ENCODE measurements at places on chromosomes 6 and 20.

- DNase-seq = no peak
Observed at GRCh38 chr6:8069151-8069550, 5.0 kb upstream of the BLOC1S5 start.

DNA sequence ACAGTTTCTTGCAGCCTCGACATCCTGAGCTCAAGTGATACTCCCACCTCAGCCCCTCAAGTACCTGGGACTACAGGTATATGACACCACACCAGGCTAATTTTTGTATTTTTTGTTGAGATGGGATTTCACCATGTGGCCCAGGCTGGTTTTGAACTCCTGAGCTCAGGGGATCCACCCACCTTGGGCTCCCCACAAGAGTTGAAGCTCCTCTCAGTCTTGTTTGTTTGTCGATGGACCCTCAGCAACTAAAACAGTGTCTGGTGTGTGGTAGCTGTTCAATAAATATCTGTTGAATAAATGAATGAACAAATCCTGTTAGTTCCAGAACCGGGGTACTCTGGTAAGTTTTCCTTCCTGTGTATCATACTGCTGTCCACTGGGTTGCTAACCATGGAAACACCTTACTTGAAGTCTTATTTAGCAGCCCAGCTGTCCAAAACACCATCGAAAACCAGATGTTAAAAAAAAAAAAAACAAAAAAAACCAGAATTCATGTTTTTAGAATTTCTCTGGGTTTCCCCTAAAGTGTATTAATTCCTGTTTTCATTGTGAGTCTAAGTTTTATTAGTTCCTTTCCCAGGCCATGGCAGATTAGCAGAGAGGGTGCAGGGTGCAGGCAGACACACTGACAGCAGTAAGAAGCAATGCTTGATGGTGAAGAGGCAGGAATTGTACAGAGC lies 7.8 kb upstream of the EZR start:
- no peak for DNase-seq

DNA sequence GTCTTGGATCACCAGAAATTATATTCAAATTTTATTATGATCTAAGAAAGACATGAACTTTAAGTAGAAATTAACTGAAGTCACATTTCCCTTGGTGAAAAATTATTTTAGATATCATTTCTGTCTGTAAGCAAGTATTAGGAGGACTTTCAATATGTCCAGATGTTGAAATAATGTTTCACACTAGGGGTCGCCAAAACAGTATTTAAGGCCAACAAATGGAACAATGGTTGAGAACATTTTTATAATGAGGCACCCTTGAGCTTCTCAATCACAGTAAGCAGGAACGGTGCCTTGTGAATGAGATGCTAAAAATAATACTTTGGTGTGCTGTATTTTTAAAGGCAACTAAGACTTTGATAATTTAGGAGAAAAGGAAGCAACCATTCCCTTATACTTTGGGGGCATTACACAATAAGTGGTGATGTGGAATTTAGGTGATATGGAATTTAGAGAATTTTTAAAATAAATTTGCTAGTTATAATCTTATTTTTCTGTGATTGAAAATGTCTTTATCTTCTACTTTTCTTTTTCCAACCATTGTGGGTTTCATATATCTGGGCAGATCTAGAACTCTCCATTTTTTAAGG lies 9.6 kb upstream of the SF3B5 start:
- DNase-seq = no peak

DNA sequence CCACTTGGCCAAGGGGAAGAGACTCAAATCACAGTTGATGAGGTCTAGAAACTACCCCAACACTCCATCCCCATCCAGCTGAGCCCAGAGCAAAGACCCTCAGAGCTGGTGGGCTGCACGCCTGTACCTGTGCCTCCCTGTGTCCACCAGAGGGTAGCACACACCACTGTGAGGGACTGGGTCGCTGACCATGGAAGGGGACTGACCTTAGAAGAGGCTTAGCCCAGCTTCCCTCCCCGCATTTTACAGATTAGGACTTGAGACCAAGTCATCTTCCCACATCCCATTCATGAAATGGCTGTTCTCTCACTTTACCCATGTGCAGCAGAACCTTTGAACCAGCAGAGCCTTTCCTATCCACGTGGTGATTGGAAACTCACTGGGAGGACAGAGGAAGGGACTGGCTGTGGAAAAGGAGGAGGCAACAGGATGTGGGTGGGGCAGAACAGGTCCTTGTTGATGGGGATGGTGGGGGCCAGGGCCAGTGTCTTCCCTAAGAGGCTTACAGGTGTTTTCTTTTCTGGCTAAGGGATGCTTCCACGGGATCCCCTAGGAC lies 44.3 kb downstream of the CPXM1 start:
- no peak for DNase-seq

GRCh38 chr6:118017301-118017848 lies 110.3 kb downstream of the SLC35F1 start:
- no peak for DNase-seq

DNA sequence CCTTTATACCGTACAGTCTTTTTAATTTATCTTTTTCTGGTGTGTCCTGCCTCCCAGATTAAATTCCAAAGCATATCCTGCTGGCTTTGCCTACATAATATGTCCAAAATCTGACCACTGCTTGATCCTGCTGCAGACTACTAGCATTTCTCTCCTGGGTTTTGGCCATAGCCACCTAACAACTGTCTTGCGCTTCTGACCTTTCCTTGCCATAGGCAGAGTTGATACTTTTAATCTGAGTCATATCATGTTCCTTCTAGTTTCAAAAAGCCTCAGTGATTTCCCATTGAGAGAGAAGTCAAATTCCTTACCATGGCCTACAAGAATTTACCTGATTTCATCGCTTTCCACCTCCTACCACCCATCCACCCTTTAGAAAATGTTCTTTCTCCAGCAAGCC lies 104.8 kb downstream of the BCKDHB start:
- DNase-seq = no peak

- no peak for DNase-seq
Observed at GRCh38 chr20:9270831-9271230, 201.9 kb downstream of the PLCB4 start.

- no peak for DNase-seq
Observed at GRCh38 chr6:1910621-1911407, 301.1 kb downstream of the FOXC1 start.

DNA sequence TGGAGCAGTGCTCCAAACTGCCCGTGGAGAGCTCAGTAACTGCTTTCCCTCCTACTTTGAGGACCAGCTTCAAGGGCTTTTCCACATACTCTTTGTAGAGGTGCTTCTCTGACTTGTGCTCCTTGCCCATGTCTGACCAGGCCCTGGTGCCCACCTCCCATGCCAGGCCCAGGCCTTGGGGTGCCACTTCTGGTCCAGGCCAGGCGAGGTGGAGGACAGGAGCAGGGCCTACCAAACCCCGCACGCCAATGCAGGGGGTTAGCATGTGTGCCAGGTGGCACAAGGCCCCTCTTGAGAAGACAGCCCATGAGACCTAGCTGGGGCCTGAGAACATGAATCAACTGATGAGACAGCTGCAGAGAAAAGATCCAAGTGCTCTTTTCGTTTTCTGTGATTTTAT lies 47.0 kb upstream of the PLN start:
- DNase-seq = no peak

DNA sequence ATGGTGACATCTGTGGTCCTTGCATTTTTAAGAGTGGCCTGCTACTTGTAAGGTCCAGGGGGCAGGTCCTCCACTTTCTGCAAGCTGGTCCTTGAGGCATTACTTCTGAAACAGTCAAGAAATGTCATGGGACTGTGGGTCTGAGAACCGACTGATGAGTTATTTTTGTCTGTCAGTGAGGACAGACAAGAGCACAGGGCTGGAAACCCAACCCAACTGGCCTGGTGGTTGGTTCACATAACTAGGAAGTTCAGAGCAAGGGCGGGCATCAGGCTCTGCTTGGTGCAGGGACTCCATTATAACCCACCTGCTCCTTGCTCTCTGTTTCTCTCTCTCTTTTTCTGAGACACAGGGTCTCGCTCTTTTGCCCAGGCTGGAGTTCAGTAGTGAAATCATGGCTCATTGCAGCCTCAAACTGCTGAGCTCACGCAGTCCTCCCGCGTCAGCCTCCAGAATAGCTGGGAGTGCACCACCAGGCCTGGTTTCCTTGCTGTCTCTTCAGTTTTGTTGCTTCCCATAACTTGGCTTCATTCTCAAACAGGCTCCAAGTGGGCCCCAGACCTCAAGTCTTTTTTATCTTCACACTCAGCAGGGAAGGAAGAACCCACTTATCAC lies 9.2 kb downstream of the CST3 start:
- no peak for DNase-seq

DNA sequence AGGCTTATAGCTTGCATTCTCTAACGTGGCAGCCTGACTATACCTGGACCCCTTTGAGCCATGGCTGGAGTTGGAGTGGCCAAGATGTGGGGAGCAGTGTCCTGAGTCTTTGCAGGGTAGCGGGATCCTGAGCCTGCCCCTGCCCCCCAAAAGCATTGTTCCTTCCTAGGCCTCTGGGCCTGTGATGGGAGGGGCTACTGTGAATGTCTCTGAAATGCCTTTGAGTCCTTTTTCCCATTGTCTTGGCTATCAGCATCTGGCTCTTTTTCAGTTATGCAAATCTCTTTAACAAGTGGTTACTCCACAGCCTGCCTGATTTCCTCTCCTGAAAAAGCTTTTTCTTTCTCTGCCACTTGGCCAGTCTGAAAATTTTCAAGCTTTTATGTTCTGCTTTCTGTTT lies 17.0 kb upstream of the PRL start:
- no peak for DNase-seq

DNA sequence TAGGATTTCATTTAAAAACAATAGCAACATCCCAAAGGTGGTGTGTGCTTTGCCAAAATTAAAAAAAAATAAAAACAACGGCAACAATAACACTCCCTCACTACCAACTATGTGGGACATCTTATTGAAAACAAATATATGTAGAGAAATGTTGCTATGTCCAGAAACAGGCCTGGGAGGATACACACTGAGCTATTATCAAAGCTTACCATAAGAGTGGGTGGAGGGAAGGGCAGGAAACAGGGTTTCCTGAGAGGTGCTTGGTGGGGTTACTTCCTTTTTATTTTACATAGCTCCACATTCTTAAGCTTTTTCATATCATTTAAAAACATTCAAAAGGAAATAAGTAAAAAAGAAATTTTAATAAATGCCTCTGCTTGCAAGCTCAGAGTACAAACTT lies 150.0 kb upstream of the RIPOR2 start:
- no peak for DNase-seq

GRCh38 chr6:15550546-15551123 lies 112.2 kb downstream of the DTNBP1 start:
- DNase-seq = no peak

GRCh38 chr6:101645770-101646169 lies 252.3 kb downstream of the GRIK2 start:
- DNase-seq = no peak

- DNase-seq = peak; percentile 24
Observed at GRCh38 chr20:47220161-47220582, 136.3 kb downstream of the ZMYND8 start.

GRCh38 chr20:3119044-3119443 lies 34.5 kb upstream of the AVP start:
- DNase-seq = no peak

GRCh38 chr6:14470671-14471070 lies 353.1 kb downstream of the CD83 start:
- DNase-seq = no peak

- no peak for DNase-seq
Observed at GRCh38 chr6:14984519-14984853, 261.4 kb upstream of the JARID2 start.

- no peak for DNase-seq
Observed at GRCh38 chr6:42335896-42336295, 115.8 kb downstream of the TRERF1 start.

DNA sequence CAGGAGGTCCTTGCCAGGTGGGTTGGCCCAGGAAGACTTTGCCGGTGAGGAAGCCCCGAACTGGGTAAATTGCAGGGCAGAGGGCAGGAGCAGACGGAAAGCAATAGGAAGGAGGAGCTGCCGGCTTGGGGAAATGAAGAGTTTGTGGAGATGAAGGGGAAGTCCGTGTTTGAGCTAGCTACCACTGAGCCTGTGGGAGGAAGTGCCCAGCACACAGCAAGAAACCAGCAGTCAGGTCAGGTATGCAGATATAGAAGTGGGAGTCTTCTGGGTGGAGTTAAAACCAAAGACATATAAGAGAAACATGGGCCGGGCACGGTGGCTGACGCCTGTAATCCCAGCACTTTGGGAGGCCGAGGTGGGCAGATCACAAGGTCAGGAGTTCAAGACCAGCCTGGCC lies 34.7 kb downstream of the CD24 start:
- no peak for DNase-seq

- no peak for DNase-seq
Observed at GRCh38 chr6:125246566-125246965, 55.2 kb downstream of the HDDC2 start.

DNA sequence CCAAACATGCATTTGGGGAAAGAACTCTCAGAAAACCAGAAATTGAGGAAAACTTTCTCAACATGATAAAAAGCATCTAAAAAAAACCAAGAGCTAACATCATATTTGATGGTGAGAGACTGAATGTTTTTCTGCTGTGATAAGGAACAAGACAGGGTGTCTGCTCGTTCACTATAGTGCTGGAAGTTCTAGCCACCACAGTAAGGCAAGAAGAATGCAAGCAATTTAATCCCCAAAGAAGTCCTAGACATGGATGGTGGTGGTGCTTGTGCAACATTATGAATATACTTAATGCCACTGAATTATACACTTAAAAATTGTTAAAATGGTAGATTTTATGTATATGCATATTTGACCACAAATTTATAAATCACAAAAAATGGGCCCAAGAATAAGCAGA lies 53.4 kb downstream of the LYRM2 start:
- DNase-seq = no peak

DNA sequence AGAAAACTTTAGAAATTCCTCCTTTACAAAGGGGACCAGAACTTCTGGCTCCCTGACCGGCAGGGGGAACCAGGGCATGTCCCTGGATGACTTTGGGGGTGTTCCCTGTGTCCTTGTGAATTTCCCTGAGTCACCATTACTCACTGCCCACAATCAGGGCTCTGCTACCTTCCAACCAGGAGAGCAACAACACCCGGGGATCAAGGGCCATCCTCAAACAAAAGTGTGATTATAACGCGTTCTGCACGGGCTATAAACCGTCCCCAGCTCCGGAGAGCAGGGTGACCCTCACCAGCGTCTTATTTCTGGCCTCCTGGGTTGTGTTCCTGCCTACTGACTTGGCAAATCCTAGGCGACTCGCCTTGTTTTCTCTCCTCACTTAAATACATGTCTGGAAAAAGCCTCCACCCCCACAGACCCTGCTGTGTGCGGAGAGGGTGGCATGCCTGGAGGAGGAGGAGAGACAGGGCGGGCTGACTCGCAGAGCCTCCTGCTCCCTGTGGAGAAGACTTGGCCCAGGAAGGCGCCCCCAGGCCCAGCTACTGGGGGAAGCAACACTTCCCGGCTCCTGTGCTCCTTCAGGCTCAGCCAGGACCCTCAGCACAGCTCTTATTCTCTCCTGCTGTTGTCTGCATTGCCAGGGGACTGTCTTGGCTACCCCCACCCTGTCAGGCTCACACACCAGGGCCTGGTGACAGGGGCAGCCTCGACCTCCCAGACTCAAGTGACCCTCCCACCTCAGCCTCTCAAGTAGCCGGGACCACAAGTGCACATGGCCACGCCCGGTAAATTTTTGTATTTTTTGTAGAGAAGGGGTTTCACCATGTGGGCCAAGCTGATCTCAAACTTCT lies 54.1 kb downstream of the FGD2 start:
- no peak for DNase-seq
